Subcutaneous preadipocyte (primary cell): ENCODE measurements at places on chromosomes 3 and 15. TPM values are rescaled to one million over a fixed set of nuclear protein-coding genes. Genes with fewer than 3 reads are reported as not detected.

The TNFAIP8L3 gene
- total RNA-seq = 21.5 and 52.9 TPM in 2 replicates

The GOLGA8J gene
- total RNA-seq = not detected in 2 replicates

The MYEF2 gene
- total RNA-seq = 0.37 and 0.78 TPM in 2 replicates

The BBX gene
- total RNA-seq = 47.8 and 62.4 TPM in 2 replicates

The GOLGA8S gene
- total RNA-seq = not detected in 2 replicates
